Activated CD4-positive, alpha-beta T cell treated with anti-CD3 and anti-CD28 coated beads, Interleukin-2, amount 10 ng/mL, durations not matched to agents 7 days and 5 days (primary cell): ENCODE measurements at places on chromosomes 6 and 20. TPM values are rescaled to one million over a fixed set of nuclear protein-coding genes. Genes with fewer than 3 reads are reported as not detected.

The SCUBE3 gene
- not detected for total RNA-seq

The RPS21 gene
- 1,391 TPM for total RNA-seq

The NANP gene
- 5.8 TPM for total RNA-seq

The PDE7B gene
- total RNA-seq, result 0.57 TPM

The DLK2 gene
- total RNA-seq, result not detected

The KIFC1 gene
- total RNA-seq, result 157 TPM

The DOK5 gene
- not detected for total RNA-seq

The TMEM200A gene
- total RNA-seq, result 2.6 TPM

The NNAT gene
- total RNA-seq, result not detected

The NRN1 gene
- 7.0 TPM for total RNA-seq

The CD40 gene
- 1.1 TPM for total RNA-seq

The CGA gene
- total RNA-seq, result not detected

The CLVS2 gene
- not detected for total RNA-seq

The WFDC2 gene
- total RNA-seq, result not detected

The TREML2 gene
- 25.8 TPM for total RNA-seq

The GRM1 gene
- not detected for total RNA-seq

The OLIG3 gene
- not detected for total RNA-seq
